ENCODE measurements at places on chromosomes 5 and 9. TPM values are rescaled to one million over a fixed set of nuclear protein-coding genes. Genes with fewer than 3 reads are reported as not detected.

Gene PCDHA12
- total RNA-seq = 0.25 TPM

Gene TRIP13
- total RNA-seq = 3.0 TPM

Gene CLIC3
- 328 TPM for total RNA-seq

Gene TSLP
- 0.30 TPM for total RNA-seq

Gene ANKRD18B
- total RNA-seq = 4.7 TPM

Gene MEF2C
- total RNA-seq = 15.5 TPM

Gene HRCT1
- 2.5 TPM for total RNA-seq

DNA sequence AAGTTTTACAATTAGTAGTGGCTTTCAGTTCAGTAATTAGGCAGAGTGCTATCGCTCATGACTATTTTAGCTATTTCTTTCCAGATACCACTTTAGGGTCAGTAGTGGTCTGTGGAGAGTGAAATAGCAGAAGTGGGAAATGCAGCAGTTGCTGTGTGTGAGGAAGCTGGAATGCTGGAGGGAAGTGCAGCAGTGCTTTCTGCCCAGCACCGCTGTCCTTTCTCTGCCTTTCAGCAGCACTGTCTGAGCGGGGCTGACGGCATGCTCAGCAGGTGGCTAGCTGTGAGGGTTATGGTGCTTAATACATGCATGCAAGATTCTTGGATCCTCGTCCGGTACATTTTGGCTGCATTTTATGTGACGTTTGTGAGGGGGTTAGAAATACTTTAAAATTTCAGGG is 213.9 kb downstream of the PBX3 start:
- DNase-seq = no peak

GRCh38 chr9:136880651-136881050 is 5.7 kb upstream of the TRAF2 start:
- no peak for DNase-seq

- no peak for DNase-seq
These were observed 78.3 kb downstream of the PARP8 start for GRCh38 chr5:50744776-50745175.

- DNase-seq = no peak
These were observed 116.7 kb upstream of the SLIT3 start for GRCh38 chr5:169417676-169418075.

- no peak for DNase-seq
These were observed 47.0 kb downstream of the LRSAM1 start for GRCh38 chr9:127498298-127498697.

DNA sequence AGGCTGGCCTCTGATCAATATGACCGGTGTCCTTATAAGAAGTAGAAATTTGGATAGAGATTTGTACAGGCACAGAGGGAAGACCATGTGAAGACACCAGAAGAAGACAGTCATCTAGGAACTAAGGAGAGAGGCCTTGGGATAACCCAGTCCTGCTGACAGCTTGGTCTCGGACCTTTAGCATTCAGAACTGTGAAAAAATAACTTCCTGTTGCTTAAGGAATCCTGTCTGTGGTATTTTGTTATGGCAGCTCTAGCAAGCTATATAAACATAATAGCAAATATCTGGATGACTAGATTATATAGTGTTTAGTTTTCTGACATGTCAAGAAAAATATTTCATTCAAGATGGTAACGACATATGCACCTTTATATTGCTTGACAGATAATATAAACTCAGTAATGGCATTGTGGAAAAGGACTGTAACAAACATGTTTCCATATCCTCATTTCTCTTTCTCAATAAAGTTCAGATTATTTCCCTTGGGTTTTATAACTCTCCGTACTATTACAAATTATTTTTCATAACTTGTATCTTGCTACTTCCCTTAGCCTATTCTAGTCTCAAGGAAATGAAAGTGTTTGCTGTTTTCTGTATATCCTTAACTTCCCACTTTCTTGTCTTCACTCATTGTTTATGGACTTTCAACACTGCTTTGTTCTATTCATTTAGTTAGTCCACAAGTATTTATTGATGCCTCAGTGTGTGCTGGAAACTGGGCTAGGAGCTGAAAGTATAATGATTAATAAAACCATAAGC is 62.4 kb downstream of the KIAA1958 start:
- DNase-seq = no peak

DNA sequence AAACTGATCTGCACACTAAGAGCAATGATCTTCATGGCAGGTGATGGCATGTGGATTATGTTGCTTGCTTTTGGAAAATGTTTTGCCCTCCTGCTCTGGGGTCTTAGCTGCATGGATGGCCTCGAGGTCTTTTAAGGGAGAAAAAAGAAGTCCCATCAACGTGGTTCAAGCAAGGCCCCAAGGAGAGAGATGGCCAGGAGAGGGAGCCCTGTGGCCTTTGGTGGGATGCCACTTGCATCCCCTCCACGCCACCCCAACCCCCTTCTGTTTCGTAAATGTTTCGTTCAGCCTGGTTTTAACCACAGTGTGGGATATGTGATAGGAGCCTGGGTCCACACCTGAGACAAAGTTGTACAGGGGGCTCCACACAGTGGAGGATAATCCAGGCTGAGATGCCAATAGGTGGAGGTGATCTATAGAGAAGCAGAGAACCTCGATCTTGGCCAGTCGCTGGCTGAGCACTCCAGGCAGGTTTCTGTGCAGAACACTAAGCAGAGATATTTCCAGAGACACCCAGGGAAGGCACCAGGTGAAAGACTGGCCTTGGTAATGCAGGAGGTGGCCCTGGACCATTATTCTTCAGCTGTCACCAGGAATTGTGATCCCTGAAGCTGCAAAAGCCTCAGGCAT is 25.8 kb upstream of the FRRS1L start:
- no peak for DNase-seq

- DNase-seq = no peak
These were observed 47.7 kb upstream of the GARNL3 start for GRCh38 chr9:127216888-127217217.

GRCh38 chr9:105842023-105842644 is 147.8 kb downstream of the TMEM38B start:
- no peak for DNase-seq

DNA sequence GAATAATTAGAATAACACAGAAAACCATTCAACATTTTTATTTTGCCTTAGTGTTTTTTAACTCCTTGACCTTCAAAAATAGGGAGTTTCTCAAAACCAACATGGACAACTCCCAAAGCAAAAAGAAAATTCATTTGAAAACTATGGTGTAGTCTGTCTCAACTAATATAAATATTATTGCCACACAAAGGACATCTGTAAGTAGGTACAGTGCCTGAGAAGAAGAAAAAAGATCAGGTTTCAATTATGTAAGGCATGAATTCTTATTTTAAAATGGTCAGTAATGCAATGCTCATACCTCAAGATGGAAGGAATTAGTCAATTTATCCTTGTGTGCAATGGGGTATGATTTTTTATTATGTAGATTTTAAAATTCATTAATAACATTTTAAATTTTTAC is 109.6 kb upstream of the CNTLN start:
- DNase-seq = no peak

GRCh38 chr5:67118050-67118620 is 78.5 kb downstream of the CD180 start:
- DNase-seq = no peak

- no peak for DNase-seq
These were observed 218.4 kb downstream of the ADAMTS6 start for GRCh38 chr5:65263321-65263720.

DNA sequence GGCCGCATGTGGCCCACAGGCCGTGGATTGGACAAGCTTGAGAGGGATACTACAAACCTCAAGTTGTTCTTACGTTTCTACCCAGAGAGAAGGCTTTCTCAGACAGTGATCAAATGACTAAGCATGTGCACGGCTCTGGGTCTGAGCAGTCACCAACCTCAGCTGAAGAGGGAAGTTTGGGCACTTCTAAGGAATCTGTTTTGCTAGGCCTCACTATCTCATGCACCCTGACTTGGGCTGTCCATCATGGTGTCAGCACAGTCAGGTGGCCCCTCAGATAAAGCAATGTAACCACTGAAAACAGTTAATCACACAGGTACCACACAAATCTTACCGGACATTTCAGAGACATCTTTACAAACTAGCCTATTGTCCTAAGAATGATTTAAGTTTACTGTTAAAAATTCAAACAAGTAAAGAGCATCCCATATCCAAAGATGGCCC is 24.6 kb downstream of the CSF2 start:
- peak; percentile 60 for DNase-seq

GRCh38 chr9:70494221-70494620 is 79.8 kb upstream of the KLF9 start:
- no peak for DNase-seq

GRCh38 chr5:127425037-127425436 is 92.4 kb upstream of the PRRC1 start:
- DNase-seq = no peak

DNA sequence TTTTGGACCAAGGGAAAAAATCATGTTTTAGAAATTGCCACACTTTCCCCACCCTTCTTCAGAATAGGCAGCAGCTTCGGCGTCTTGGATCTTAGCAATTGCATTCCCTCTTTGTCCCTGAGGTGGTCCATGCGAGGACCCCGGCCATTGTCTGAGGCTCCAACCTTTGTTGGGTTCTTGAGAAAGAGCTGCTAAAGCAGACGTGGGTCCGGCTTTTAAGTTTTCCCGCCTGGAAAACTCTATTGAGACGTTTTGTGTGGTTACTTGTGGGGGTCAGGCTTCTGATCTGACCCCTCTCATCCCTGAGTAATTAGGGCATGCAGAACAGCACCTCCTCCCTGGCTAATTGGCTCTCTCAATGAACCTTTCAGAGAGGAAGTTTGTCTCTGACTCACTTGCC is 509.6 kb upstream of the TNC start:
- DNase-seq = no peak

DNA sequence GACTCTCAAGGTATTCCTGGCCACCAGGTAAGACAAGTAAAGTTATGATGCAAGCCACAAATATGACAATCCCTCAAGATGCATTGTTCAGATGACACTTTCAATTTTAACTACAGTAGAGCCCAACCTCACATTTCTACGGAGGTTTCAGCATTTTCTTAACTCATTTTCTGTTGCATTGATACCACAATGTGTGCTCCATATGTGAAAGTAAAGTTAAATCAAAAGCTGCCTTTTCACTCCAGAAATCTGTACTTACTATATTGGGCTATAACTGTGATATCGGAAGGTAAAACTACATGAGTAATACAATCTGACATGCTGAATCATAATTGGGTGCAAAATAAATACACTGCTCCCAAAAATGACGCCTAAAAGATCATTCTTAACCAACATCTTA is 333.6 kb upstream of the MEF2C start:
- no peak for DNase-seq
